NCI-H187 (cell line): ENCODE measurements at places on chromosomes 6 and 20.
A peak's percentile ranks its signal among the peaks of the same experiment; 100 is the strongest.

DNA sequence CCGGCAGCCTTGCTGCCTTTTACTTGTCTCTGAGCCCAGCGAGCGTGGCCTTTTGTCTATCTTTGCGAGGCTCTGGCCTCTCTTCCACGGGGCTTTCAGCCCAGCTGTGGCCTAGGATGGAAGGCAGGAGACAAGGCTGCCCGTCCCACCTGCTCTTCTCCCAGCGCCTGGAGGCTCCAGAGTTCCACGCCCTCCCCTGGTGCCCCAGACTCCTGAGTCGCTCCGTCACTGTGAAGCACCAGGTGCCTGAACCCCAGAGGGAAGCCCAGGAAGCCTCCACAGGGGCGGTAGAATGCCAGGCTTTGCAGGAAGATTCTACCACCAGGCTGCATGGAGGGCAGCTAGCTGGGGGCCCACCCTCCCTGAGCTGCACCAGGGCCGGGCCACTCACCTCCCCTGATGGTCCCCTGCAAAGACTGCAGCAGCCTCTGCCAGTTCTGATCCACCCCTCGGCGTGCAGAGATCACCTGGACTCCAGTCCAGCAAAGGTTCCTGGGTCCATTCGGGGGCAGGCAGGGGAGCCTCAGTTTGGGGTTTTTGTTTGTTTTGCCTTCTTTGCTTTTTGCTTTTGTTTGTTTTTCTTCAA, 384.6 kb downstream of the CDH4 start:
- DNase-seq, result no peak

GRCh38 chr6:99575544-99576227, 7.2 kb upstream of the CCNC start:
- DNase-seq, result no peak

GRCh38 chr20:38842026-38842425, 36.5 kb downstream of the PPP1R16B start:
- no peak for DNase-seq

- DNase-seq, result no peak
Observed at GRCh38 chr6:163944897-163945296, 530.4 kb downstream of the QKI start.

DNA sequence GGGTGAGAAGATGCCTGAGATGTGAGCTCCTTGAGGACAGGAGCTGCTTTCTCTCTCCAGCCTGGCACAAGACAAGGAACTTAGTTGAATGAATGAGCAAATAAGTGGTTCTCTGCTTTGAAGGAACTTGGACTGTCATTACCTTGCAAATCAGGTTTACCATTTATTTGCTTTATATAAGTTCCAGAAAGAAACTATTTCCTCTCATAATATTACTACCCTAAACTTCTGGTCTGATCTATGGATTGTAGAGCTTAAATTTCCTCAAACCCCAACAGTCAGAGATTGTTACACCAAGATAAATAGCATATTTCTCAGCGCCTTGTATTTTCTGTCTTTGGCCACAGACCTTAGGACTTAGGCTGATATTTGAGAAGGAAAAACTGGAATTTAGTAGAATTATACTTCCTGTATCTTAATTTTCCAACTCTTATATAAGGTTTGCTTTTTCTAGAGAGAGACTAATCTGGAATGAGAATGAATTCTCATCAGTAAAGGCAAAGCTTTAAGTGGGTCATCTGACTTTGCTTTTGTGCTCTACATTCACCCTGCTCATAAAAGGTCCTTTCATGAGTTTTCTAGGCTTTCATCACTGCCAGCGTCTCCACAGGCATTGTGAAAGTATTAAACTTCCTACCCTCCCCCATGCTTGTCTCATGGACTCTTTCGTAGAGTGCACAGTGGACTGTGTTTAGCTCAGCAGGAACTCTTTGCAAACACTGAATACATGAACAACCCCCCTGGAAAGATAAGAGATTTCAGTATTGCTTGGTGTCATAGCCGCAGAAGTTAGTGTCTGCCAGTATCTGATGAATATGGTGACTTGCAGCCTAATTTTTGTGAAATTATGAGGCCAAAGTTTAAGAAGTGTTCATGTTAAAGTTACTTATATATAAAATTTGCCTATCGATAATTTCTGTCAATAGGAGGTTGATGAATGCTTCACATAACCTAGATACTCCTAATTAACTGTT, 74.0 kb downstream of the PTPRA start:
- no peak for DNase-seq

GRCh38 chr6:131379948-131380347, 193.1 kb upstream of the ARG1 start:
- no peak for DNase-seq

GRCh38 chr6:89284963-89285735, 29.9 kb downstream of the GABRR2 start:
- no peak for DNase-seq

GRCh38 chr6:111207141-111207858, 120.0 kb downstream of the SLC16A10 start:
- no peak for DNase-seq

GRCh38 chr6:109008537-109009235, 86.0 kb downstream of the SESN1 start:
- DNase-seq, result peak; percentile 5

DNA sequence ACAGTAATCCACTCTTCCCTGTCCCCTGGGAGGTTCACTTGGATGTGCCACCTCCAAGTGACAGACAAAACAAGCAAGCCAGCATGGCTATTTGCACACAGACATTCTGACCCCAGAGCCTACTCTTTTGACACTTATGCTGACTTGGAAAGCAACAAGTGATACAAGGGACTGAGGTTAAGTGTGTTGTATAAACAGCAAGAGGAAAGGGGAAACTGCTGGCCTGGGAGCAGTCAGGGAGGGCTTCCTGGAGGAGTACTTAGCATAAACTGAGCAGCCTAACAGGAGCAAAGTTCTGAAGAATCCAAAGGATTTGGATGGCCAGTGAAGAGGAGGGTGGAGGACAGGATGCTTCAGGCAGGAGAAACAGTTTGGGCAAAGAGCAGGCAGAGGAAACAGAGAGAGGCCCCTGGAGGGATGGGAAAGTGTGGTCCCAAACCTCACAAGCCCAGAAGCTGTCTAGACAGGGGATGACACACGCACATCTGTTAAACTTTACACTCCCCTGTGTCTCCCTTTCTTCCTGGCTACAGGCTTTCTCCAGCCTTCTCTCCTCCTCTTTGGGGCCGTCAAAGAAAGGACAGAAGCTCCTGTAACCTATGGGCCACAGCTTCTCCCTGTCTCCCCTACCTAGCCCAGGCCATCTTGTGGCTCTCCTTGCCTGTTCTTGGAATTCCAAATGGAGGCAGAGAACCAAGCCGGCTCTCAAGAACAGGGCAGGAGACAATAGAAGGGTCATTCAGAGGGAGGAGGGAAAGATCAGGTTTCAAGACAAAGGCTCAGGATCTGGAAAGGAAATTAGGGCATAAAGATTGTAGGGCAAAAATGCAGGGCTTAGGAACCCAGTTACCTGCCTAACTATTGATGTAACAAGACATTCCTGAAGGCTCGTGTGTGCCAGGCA, 19.3 kb downstream of the SULF2 start:
- no peak for DNase-seq

- no peak for DNase-seq
Observed at GRCh38 chr6:18393698-18394097, 6.5 kb downstream of the RNF144B start.

GRCh38 chr6:13495112-13495776, 7.8 kb upstream of the GFOD1 start:
- no peak for DNase-seq

- DNase-seq, result no peak
Observed at GRCh38 chr6:158142789-158143188, 25.3 kb downstream of the SERAC1 start.

DNA sequence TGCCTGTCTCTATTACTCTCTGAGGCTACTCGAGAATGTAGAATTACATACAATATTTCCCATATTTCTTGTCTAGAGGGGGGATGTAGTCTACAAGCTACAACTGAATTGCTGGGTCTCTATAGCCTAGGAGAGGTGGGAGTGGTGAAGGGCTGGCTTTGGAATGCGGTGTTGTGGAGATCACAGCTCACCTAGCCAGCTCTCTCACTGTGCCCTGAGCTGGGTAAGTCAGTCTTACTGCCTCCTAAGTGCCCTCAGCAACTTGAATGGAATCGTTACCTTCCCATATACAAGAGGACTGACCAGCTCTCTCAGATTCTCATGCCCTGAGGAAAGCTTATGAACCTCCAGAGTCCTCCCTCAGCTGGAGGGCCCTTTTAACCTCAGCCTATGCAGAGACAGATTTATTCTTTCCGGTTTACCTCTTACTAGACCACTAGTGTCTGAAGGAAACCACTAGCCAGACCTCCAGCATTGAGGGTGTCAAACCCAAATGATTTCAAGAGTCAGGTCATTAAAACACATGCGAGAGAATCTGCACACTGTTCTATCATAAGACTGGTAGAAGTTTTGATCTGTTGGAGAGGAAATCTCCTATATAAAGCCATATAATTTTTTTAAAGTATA, 20.6 kb downstream of the VIP start:
- no peak for DNase-seq

- no peak for DNase-seq
Observed at GRCh38 chr20:1430004-1430451, 36.6 kb downstream of the NSFL1C start.

DNA sequence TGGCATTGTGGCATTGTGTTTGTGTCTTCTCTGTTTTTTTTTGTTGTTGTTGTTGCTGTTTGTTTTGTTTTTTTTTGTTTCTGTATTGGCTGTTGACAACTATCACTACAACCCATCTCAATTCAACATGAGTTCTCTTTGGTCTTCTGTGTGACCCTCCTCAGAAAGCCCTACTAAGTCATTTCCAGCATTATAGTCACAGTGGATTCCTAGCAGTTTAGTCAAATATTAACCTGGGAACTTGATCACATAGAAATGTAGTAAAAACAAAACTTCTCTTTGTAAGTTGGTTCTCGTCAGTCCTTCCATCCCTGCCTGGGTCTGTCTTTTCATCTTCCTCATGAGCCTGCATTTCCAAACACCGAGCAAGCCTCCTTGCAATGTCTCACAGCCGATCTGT, 16.8 kb downstream of the SLC17A2 start:
- DNase-seq, result no peak

DNA sequence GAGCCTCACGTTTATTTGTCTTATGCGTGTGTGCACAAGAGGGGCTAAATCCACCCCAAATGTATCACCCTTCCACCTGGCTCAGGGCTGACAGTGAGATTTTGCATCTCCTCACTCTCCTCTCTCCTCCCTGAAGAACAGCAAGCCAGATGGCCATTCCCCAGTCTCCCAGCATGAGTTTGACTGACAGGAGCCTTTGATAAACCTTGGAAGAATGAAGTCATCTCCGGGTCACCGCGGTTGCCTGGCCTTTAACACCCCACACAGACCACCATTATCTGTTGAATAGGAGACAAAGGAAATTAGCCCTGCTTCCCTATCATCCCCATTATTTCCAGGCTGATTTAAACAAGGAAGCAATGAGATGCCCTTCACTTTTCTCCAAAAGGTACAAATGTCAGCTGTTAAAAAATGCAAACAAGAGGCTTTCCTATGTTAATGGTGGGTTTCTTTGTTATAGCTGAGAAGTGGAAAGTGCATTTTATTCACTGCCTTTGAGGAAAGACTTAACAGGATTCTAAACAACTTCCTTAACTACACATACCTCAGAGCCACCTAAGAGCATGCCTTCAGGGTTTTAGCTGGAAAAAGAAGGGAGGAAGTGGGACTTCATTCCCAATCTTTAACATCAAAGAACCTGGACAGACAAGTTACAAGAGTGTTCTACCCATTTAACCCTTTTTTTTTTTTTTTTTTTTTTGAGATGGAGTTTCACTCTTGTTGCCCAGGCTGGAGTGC, 524.8 kb upstream of the ID4 start:
- DNase-seq, result no peak

DNA sequence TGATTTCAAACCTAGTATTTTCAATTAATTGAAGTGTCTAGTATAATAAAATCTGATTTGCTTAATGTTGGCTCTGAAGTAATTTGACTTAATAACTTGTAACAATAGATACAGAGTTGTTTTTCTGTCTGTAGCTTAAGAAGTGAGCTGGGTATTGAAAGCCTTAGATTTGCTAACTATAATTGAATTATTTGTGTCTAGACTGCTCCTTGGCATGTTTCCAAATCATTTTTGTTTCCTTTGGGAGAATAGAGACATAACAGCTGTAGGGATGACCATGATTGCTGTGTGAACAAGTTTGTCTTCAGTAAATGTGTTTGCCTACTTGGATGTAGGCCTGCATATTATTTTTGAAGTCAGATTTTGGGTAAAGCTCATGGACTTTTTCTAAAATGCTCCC, 115.4 kb downstream of the SCAF8 start:
- DNase-seq, result no peak

GRCh38 chr20:32858189-32858588, 534 bp upstream of the EFCAB8 start:
- no peak for DNase-seq

DNA sequence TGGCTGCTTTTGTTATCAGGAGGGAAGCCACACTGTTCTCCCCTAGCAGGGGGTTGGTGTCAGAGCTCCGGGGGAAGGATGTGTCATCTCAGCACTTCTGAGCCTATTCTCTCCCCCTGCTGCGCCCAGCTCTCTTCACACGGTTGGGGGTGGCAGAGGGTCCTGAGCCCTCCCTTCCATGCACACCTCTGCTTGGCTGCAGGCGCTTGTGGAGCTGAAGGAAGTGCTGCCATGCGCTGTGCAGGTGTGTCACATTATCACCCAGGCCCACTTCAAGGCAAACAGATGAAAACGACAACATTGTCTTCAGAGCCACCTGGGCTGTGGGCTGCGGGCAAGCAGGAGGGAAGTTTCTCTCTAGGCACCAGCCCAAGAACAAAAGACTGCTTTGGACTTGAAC, 263.4 kb downstream of the BMP7 start:
- DNase-seq, result peak; percentile 30

- DNase-seq, result no peak
Observed at GRCh38 chr20:30985386-30985785, 272.1 kb upstream of the DEFB115 start.

- DNase-seq, result no peak
Observed at GRCh38 chr6:118808793-118809638, 84.9 kb upstream of the ASF1A start.

- no peak for DNase-seq
Observed at GRCh38 chr20:64121586-64121985, 14.2 kb upstream of the NPBWR2 start.

DNA sequence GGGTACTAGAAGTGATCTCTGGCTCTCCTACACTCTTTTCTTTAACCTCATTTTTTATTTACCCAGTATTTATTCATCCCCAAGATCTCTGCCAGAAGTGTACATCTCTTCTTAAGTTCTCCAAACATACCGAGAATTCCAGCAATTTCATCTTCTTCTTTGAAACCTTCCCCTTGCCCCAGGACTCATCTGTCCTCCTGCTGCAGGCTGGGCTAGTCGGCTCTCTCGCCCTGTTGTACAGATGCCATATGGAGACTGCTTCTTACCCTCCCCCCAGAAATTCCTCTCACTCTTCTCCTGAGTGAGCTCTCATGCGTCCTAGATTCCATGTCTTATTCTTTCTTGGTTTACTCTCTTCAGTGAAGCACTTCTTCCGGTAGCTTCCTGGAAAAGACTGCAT, 21.9 kb upstream of the PNRC1 start:
- no peak for DNase-seq

- no peak for DNase-seq
Observed at GRCh38 chr20:48766961-48767960, 60.5 kb downstream of the PREX1 start.

GRCh38 chr6:7051780-7052442, 55.9 kb upstream of the RREB1 start:
- DNase-seq, result peak; percentile 15

- no peak for DNase-seq
Observed at GRCh38 chr6:36610956-36611336, 16.8 kb downstream of the SRSF3 start.

- no peak for DNase-seq
Observed at GRCh38 chr20:43513372-43513930, 6.0 kb downstream of the L3MBTL1 start.

GRCh38 chr6:27286141-27286540, 25.9 kb downstream of the POM121L2 start:
- no peak for DNase-seq
